Mucosa of descending colon (tissue), 3 donors: ENCODE measurements at places on chromosomes 12 and 14. TPM values are rescaled to one million over a fixed set of nuclear protein-coding genes. Genes with fewer than 3 reads are reported as not detected.

DNA sequence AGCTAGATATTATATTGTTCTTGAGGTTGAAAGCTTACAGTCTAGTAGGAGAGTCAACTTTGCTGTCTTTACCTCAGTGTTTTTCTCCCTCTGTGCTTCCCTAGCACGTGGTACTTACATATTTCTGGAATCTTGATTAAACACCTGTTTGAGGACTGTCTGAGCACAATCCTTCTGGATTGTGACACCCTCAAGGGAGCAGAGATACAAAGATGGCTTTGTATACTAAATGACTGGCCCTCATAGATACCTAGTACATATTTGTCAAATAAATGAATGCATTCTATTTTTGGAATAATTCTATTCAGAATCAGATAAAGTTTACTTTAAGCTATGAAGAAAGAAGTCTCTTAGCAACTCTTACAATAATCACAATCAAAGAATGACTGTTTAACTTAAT lies 113.3 kb downstream of the LRRK2 start:
- DNase-seq = no peak

DNA sequence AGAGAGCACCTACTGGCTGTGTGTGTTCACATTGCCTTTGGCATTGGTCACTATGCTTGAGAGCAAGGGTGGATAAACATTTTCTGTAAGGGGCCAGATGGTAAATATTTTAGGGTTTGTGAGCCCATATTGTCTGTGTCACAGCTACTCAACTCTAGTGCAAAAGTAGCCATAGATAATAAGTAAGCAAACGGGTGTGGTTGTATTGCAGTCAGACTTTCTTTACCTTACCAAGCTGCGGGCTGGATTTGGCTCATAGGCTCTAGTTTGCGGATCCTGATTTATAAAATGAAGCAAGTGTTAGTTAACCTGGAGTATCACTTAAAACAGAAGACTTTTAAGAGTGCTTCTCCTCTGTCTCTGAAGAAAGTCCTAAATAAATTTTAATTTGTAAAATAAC lies 169.0 kb downstream of the KICS2 start:
- no peak for DNase-seq

GRCh38 chr12:64701283-64701682 lies 57.9 kb downstream of the GNS start:
- no peak for DNase-seq

DNA sequence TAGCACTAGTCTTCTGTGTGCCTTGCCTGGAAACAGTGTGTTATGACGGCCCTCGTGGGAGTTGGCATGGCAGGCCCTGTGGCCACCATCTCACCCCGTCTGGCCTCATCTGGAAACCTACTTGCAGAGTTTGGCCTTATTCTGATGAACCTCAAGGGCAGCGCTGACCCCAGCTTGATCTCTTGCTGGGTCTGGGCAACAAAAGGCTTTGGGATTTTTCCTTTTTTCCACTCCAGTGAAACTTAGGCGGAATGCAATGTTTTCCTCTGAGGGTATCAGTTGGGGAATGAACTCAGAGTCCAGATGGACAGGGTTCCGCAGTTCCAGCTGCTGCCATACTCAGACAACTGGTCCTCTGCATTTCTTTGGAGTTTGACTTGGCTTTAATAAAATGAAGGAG lies 15.9 kb downstream of the CACNA1C start:
- DNase-seq = no peak

DNA sequence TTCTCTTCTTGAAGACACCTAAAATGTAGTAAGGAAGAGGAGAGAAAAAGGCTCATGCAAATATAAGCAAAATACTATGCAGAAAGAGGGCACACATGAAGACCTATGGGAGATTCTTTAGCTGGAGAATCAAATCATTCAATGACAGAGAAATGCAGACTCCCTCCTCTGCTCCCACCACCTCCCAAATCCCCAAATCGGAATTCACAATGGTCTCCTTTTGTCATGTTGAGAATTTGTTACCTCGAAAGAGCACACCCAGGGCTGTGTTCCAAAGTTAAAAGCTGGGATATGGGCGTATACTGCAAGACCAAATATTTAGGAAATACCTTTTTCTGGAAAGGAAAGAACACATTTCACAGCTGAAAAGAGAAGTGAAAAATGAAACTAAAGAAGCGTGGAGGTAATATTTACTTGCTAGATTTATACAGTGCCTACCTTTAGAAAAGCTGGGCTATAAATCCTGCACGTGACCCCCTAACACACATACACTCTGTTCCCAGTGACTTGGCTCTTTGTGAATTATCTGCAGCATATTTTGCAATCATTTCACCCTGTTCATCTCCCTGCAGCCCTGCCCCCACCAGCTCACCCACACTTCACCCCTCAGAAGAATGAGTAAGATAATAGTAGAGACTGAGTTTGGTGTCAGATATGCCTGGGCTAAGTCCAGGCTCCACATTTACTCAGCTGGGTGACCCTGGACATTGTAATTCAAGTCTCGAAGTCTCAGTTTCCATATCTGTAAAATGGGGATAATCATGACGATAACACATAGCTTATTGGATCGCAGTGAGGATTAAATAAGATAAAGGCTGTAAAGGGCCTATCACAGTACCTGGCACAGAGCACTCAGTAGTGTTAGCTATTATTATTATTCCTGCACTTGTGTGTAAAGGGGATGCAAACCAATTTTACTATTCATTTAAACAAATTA lies 2.9 kb upstream of the CACNA1C start:
- DNase-seq = no peak

GRCh38 chr12:25001311-25001710 lies 52.4 kb upstream of the BCAT1 start:
- no peak for DNase-seq

GRCh38 chr14:69880044-69880487 lies 850 bp downstream of the SMOC1 start:
- DNase-seq = no peak

DNA sequence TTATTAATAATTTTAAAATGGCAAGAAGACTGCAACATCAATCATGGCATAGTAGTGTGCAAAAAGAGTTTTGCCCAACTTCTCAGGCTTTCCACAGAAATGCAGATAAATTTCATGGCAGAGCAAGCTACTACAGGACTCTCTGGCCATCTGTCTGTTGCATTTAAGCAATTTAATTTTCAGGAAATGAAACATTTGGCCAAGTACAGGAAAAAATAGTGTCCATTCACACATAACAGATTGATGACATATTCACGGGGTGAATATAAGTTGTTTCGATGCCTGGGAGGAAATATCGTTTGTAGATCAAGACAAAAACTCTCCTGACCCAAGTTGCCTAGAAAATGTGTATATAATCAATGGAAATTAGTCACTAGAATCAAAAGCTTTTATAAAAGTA lies 324.0 kb downstream of the PRKD1 start:
- DNase-seq = no peak

DNA sequence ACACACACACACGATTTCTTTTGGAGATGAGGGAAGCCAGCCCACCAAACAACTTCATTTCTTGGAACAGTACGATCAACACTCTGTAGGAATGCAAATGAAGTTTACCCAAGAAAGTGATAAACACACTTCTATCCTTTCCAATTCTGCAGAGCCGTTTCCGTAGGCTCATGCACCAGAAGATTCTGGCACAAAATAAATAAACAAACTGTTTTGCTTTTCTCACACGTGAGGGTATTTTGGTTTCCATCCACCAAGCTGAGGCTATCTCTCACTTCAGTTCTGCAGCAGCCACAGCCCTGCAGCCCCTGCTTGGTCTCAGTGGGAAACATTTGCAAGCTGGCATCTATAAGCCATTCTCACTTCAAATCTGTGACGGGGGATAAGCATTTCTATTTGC lies 15.3 kb upstream of the TSPAN11 start:
- no peak for DNase-seq

DNA sequence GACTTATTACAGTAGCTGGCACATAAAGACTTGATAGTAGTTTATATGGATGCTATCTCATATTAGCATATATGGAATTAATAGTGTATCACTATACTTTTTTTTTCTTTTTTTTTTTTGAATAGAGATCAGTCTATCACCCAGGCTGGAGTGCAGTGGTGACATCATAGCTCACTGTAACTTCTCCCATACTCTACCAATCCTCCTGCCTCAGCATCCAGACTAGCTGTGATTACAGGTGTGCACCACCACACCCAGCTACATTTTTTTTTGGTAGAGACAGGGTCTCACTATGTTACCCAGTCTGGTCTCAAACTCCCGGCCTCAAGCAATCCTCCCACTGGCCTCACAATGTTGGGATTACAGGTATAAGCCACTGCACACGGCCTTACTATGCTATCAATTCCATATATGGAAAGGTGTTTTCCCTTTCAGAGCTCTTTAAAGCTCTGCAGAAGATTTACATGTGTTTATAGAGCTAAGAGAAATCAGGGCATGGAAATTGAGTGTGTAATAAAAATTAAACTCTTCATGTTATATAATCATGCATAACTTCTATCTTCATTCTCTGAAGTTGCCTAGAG lies 1.8 kb upstream of the TBK1 start:
- DNase-seq = no peak

DNA sequence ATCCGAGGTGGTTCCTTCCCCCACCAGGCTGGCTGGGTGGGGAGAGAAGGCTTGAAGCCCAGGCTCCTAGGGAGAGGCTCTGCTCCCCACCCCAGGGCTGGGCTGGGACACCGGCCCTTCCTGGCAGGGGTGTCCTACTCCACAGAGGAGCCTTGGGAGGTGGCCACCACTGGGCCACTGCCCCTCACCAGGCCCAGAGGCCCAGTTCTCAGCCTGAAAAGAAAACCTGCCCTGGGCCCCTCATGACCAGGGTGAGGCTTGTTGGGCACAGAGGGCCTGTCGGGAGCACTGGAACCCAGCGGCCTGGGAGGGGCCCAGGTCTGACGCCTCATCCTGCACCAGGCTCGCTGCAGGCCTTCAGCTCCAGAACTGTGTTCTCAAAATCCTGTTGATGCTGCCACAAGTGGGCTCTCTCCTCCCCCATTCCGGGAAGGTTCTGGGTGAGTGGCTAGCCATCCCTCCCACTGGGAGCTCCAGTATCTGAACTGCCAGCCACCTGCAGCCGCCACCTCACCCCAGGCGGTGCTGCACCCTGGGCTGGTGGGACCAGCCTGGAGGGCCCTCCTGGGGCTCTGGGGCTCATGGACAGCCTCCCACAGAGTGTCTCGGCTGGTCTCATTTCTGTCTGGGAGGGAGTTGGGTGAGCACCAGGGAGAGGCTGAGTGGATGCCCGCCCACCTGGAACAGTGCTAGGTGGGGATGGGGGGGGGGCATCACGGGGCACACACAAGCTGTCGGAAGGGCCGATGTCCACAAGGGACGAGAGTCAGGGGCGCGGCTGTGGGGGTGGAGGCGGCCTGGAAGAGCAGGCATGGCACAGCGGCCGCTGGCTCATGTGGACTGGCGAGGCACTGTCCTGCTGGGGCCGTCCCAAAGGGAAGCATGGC lies 11.8 kb downstream of the BAG5 start:
- DNase-seq = peak; percentile 36

- DNase-seq = no peak
Measured at GRCh38 chr12:81811778-81812125, 52.6 kb upstream of the PPFIA2 start.

- no peak for DNase-seq
Measured at GRCh38 chr14:20607617-20608016, 16.4 kb upstream of the RNASE12 start.

- DNase-seq = peak; percentile 84
Measured at GRCh38 chr12:2168808-2169207, 116.0 kb downstream of the CACNA1C start.

- DNase-seq = peak; percentile 39
Measured at GRCh38 chr12:58176296-58176869, 235.0 kb downstream of the ATP23 start.

- no peak for DNase-seq
Measured at GRCh38 chr12:62670986-62671720, 204.5 kb downstream of the MON2 start.

- DNase-seq = no peak
Measured at GRCh38 chr12:45612044-45612794, 117.3 kb upstream of the ARID2 start.

DNA sequence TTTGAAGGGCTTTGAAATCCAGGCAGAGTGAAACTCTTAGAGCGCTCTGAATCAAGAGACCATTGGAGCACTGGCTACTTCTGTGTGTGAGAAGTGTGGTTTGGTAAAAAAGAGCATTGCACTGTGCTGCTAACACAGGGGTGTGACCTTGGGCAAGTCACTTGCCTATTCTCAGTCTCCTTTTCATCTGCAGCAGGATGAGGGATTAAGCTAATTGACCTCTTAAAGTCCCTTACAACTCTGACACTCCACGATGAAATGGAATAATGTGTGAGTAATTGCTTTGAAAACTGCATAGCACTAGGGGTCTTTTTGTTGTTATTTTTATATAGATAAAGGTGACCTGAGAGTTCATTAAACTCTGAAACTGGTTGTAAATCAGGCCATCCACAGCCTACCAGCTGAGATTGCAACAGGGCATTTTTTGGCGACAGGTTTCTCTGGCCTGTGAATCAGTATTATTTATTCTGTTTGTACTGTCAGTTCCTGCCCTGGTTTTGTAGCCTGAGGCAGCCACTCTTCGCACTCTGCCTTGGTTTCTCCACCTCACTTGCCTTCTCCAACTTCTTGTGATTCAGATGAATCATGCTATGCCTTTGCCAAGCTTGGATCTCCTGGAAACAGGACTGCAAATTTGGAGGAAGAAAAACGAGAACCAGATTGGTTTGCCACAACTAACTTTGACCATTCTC lies 159.9 kb upstream of the PARP11 start:
- DNase-seq = no peak

DNA sequence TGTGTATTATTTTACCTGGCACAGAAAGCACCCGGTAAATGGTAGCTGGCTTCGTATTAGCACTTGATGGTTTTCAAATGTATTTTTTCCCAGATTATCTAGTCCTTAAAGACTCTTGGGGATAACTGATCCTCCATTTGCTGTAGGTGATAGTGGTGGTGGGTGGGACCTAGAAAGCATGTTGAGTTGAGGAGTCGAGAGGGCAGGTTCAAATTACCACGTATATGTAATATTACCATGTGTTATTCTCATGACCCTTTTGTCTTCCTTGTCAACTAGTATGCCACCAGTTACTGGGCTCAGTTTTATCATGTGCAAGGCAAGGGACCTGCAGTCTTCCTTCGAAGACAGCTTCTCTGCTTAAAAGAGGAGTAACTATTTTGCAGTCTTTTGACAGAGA lies 1.8 kb downstream of the GLRX5 start:
- DNase-seq = no peak

The RDH12 gene
- not detected for total RNA-seq

The SIX6 gene
- not detected for total RNA-seq

The PLEKHG7 gene
- total RNA-seq = 1.3 TPM

The PXN gene
- total RNA-seq = 146 TPM

The DEPDC4 gene
- 2.1 TPM for total RNA-seq

The CCDC197 gene
- total RNA-seq = not detected

The LRRK2 gene
- 1.6 TPM for total RNA-seq

The P2RX2 gene
- total RNA-seq = 0.19 TPM

The SAMD4A gene
- total RNA-seq = 16.5 TPM

The APOLD1 gene
- total RNA-seq = 12.9 TPM

The TMEM120B gene
- 10.3 TPM for total RNA-seq
